ENCODE measurements at places on chromosomes 13 and 19.

- DNase-seq: peak; percentile 65
Observed at GRCh38 chr19:41449079-41449864, 6.3 kb downstream of the ERICH4 start.

DNA sequence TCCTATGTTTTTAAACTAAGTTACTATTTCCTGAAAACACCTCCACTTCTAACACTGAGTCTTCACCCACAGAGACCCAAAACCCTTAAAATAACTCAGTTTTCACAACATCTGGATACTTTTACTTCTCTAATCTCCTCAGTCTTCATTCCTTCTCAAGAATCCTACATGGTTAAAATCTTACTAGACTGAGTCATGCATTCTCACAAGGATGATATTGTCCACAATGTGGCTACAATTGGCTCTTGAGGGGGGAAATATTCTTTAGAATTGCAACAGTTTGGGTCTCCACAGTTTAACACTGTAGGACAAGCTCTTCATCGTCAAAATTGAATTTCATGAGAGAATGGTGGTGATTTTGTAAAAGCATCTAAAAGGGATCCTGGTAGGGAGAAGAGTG lies 397.1 kb downstream of the SLITRK5 start:
- no peak for DNase-seq

- no peak for DNase-seq
Observed at GRCh38 chr19:6501740-6502648, at the start of gene TUBB4A. Gene TUBB4A, minus strand, starts transcription at chr19:6502309. Its CDS starts 97 bp downstream, at chr19:6502212.

DNA sequence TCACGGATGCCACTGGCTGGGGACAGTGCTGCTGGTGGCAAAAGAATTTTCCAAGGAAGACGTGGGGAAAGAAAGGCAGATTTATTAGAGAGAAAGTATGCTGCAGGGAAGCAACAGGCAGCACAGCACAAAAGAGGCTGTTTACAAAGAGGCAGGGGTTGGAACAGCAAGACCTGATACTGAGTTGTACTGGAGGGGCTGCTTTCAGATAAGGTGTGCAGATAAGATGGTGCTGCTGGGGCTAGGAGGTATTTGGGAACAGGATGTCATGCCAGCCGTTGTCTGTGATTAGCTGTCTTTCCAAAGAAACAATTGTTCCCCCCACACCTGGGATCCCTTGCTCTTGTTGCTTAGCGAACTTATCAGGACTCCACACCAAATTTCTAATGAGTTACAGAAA lies 2023.3 kb upstream of the PCDH20 start:
- DNase-seq: no peak

Data from CD4-positive, alpha-beta T cell treated with Interleukin-4 for 4 hours (primary cell).